Central memory CD4-positive, alpha-beta T cell (primary cell): ENCODE measurements at places on chromosomes 5 and 9.

DNA sequence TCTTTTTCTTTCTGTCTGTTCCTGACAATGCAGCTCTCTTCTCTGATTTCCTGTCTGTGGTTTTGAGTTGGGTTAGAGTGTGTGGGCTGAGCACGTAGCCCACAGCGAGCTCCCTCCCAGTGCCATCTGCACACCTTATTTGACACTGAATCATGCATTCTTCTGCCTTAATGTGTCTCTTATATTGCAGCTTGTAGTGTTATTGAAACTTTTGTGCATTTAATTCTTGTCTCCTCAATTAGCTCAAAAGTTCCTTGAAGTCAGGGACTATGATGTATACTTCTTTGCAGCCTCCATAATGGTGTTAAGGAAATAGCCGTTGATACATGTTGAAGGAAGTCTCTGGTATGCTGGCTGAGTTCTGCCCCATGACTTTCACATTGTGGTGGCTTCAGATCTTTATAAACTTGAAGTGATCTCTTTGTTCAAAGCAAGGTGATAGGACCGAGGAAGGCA is 576.2 kb upstream of the CLINT1 start:
- DNase-seq = peak; percentile 11

GRCh38 chr9:81979196-81979595 is 9.4 kb upstream of the SPATA31D1 start:
- DNase-seq = no peak

GRCh38 chr5:166963596-166963995 is 1327.8 kb upstream of the WWC1 start:
- no peak for DNase-seq

DNA sequence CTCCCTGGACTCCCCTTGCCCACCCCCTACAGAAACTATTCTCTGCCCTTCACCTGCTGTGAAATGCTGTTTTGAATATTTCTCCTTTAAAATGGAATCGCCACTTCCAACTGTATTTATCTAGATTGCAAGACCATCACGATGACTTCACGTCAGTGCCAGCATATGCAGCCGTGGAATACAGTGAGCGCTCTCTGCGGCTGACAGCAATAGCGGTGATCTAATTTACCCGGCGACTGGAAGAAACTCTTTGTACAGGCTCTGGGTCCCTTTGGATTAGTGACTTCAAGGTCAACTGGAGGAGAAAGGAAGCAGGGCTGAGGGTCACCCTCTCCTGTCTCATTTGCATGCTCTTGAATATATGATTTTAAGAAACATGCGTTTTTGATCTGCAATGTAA is 192.0 kb downstream of the IRX1 start:
- DNase-seq = no peak

GRCh38 chr5:14269395-14269794 is 126.3 kb downstream of the TRIO start:
- no peak for DNase-seq

DNA sequence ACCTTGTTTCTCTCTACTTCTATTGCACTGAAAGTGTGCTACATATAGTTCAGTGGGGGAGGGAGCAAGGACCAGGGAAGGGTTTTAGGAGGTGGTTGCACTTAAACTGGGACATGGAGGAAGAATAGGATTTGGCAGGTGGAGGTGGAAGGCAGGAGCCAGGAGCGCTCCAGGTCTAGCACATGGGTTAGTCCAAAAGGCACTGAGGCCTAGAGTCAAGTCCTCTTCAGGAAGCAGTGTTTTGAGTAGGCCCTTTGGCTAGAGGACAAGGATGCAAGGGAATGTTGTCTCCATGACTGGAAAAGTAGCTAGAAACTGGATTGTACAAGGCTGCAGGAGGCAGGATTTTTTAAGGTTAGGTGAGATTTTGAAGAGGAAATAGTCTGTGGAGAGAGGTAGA is 31.5 kb downstream of the AOPEP start:
- no peak for DNase-seq

- no peak for DNase-seq
Observed at GRCh38 chr5:132692632-132692967, 18.8 kb downstream of the IL4 start.

DNA sequence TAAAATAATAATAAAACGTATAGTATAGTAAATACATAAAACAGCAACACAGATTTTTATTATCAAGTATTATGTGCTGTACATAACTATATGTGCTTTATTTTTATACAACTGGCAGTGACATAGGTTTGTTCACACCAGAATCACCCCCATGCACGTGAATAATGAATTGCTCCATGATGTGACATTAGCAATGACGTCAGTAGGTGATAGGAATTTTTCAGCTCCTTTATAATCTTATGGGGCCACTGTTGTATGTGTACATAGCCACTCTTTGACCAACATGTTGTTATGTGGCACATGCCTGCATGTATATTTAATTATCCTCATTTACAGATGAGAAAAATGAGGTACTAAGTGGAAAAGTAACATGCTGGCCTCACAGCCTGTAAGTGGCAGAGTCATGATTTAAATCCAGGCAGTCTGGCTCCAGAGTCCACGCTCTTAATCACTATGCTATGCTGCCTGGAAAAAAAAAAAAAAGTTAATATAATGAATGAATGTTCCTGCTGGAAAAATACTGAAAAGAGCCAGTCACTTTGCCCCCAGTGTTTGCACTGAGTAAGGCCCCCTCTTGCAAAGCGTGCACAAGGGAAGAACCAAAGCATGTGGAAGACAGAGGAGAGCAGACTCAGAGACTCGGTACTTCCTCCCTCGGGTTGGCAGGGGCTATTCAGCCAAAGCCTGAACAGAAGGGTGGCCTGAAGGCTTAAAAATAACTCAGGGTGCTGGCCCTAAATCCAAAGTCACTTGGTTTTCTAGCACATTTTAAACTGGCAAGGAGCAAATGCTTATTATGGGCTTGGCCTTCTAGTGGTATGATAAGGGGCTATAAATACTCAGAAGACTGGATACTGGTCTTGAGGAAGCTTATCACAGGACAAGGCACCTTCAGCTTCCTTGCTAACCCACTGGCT is 206.8 kb downstream of the GLIS3 start:
- DNase-seq = no peak

- no peak for DNase-seq
Observed at GRCh38 chr5:168334695-168335094, 43.2 kb downstream of the WWC1 start.

DNA sequence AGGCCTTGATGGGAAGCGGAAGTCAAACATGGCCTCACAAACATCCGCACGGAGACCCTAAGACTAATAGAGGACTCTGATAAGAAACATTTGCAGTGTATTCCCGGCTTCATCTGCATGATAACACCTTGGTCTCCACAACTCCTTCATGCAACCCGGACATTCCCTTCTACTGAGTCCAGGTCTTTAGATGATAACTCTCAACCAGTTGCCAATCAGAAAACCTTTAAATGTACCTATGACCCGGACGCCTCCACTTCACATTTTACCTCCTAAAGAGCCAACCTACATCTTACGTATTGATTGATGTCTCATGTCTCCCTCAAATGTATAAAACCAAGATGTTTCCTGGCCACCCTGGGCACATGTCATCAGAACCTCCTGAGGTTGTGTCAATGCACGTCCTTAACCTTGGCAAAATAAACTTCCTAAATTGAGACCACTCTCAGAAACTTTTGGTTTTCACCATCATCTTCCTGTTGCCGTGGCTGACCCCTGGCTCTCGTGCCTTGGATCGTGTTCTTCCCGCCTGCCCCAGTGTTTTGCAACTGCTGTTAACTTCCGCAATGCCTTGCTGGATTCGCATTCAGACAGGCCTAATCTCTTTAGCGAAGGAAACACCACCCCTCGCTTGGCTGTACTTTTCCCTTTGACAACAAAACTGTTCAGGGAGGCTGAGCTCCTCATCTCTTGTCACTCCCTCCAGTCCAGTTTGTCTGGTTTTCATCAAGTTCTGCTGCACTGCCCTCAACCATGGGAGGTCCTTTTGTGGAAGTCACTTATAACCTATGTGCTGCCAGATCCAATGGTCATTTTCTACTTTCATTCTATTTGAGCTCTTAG is 1.1 kb upstream of the DAP start:
- no peak for DNase-seq

GRCh38 chr5:144336191-144336961 is 165.7 kb downstream of the KCTD16 start:
- DNase-seq = no peak

- DNase-seq = no peak
Observed at GRCh38 chr9:129254566-129255287, 76.7 kb upstream of the IER5L start.

- DNase-seq = no peak
Observed at GRCh38 chr5:104977529-104977928, 1414.9 kb upstream of the NUDT12 start.

DNA sequence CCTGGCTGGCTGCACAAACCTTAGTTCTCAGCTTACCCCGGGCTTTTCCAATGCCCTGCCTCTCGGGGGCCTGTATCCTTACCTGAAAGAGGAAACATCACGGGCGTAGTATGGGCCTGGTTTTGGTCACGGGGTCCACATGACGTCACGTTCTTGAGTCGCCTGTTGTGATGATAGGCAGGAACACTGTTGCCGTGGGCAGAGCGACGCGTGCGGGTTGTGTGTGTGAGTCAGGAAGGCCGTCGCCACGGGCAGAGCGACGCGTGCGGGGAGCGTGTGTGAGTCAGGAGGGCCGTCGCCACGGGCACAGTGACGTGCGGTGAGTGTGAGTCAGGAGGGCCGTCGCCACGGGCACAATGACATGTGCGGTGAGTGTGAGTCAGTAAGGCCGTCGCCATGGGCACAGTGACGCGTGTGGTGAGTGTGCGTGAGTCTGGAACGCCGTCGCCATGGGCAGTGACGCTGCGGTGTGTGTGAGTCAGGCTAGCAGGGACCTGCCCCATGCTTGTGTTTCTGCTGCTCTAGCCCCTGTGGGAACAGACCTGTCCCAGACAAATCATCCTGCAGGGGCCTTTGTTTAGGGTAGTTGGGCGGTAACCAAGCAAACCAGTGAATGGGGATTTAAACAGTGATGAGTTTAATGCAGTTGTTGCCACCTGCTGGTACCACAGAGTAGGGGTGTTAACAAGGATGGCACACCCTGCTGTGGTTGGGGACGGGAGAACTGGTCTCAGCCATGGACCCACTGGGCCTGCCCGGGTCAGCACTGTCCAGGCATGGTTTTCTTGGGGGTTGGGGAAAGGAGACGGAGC is 19.8 kb downstream of the TRIP13 start:
- DNase-seq = peak; percentile 86

DNA sequence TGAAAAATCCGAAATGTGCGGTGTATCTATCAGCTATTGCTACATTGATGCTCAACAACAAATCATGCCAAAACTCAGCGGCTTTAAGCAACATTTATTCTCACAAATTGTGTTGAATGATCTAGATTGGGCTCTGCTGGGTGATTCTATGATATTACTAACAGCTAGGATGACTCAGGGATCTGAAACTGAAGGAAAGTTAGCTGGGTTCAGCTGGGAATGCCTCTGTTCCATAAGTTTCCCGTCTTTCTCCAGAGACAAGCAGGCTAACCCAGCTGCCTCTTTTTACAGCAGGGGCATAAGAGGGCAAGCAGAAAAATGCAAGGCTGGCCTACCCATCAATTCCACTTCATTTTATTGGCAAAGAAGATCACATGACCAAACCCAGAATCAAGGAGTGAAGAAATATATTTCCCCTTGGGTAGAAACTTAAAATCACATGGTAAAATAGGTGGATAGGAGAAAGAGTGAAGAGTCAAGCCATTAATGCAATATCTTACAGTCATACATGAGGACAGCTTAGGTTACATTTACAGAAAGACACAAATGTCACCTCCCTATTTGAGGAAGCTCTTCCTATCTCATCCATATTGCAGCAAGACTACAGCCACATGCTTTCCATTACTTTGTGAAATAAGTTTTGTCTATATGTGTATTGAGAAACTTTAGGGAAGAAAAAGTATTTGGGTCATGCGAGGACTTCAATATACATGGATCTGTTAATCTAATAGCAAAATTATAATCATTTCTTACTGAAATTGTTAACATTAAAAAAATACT is 30.8 kb downstream of the IL7R start:
- DNase-seq = no peak

GRCh38 chr9:110752766-110753165 is 84.2 kb downstream of the MUSK start:
- no peak for DNase-seq

GRCh38 chr9:28967226-28967625 is 1393.9 kb upstream of the C9orf72 start:
- DNase-seq = no peak

DNA sequence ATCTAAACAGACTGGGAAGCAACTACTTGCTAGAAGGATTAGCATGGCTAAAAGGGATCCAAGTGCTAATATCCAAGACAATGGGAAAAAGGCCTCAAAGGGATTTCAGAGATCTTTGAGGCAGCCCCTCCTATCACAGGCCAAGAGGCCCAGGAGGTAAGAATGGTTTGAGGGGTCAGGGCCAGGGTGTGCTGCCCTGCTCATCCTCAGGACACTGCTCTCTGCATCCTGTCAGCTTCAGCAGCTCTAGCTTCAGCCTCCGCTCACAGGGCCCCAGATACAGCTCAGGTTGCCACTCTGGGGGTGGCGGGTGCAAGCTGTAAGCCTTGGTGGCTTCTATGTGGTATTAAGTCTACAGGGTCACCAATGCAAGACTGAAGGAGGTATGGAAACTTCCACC is 278.7 kb downstream of the PARP8 start:
- DNase-seq = no peak

DNA sequence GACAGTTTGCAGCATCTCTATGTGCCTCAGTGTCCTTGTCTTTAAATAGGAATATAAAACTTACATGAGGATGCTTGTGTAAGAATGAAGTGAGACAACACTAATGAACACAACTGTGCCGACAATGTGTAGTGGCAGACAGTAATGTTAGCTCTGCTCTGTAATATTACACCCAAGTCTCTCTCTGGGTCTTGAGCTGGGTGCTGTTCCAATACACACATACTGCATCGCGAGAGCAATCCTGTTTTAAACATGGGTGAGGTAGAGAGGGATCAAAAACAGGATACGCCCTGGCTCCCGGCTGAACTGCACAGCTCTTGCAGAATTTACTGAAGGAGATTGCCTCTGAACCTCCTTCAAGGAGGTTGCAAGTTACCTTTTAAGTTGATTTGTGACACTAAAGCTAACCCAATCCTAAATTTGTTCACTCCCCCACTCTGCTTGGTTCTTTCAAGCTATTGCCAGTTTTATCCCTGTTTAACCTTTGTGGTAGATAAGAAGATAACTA is 155.2 kb upstream of the ISL1 start:
- no peak for DNase-seq

GRCh38 chr5:173868096-173868880 is 19.9 kb upstream of the CPEB4 start:
- DNase-seq = no peak

DNA sequence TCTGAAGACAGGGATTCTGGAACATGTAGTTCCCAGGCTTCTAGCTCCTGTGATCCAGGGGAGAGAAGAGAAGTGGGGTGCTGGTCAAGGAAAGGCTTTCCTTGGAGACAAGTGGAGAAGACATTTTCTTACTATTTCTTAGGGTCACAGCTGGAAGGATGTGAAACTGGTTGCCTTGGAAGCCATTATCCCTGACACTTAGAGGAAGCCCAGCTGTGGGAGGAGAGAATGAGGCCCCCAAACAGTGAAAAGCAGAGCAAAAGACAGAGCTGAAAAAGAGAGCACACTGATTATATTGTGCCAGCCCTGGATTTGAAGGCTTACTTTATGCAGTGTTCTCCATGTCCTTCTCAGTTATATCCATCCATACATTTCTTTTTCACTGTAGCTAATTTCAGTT is 17.5 kb upstream of the SHB start:
- no peak for DNase-seq

GRCh38 chr5:138330813-138331448 is 673 bp downstream of the CDC25C start:
- no peak for DNase-seq

- no peak for DNase-seq
Observed at GRCh38 chr9:18429070-18429469, 44.9 kb upstream of the ADAMTSL1 start.

GRCh38 chr9:1721196-1721595 is 294.0 kb upstream of the SMARCA2 start:
- no peak for DNase-seq
